ENCODE measurements at places on chromosomes 2 and 18.

GRCh38 chr2:75256485-75256884 is 57.2 kb upstream of the TACR1 start:
- DNase-seq = no peak

GRCh38 chr2:162252153-162252552 is 8.9 kb upstream of the FAP start:
- no peak for DNase-seq

DNA sequence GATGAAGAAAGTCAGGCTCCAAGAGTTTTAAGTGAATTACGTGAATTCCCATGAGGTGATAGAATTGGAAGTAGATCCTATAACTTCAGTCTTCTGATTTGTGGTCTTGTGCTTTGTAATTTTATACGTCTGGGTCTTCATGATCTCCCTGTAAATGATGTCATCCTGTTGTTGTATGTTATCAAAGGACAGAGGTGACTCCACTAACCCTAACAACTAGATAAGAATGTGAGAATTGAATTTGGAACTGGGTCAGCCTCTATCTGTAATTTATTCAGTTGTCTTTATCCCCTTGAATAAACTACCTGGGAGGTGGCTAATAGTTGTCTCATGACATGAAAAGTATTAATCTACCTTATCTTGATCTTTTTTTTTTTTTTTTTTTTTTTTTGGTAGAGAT is 86.4 kb upstream of the B3GNT2 start:
- DNase-seq = no peak

DNA sequence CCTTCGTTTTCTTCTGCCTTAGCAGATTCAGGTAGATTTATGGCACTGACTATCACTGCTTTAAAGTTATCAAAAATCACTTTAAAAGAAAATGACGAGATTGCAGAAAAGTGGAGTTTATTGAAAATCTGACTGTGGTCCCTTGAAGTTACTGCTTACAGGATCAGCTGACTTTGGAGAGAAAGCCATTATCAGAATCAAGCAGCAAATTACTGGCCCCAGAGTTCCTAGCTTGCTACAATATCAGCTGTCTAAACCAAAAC is 18.5 kb downstream of the MBP start:
- DNase-seq = no peak

GRCh38 chr18:10949655-10950054 is 199.7 kb downstream of the PIEZO2 start:
- no peak for DNase-seq

GRCh38 chr18:36848609-36849008 is 19.7 kb downstream of the KIAA1328 start:
- no peak for DNase-seq

DNA sequence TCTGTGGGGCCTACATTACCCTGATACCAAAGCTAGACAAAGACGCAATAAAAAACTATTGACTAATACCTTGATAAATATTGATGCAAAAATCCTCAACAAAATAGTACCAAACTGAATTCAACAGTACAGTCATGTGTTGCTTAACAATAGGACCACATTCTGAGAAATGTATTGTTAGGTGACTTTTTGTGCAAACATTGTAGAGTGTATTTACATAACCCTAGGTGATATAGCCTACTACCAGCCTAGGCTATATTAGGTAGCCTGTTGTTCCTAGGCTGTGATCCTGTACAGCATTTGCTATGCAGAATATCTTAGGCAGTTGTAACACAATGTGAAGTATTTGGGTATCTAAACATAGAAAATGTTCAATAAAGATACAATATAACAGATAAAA is 36.7 kb downstream of the CCDC138 start:
- DNase-seq = no peak

GRCh38 chr2:180208841-180209240 is 201.7 kb upstream of the CWC22 start:
- no peak for DNase-seq

DNA sequence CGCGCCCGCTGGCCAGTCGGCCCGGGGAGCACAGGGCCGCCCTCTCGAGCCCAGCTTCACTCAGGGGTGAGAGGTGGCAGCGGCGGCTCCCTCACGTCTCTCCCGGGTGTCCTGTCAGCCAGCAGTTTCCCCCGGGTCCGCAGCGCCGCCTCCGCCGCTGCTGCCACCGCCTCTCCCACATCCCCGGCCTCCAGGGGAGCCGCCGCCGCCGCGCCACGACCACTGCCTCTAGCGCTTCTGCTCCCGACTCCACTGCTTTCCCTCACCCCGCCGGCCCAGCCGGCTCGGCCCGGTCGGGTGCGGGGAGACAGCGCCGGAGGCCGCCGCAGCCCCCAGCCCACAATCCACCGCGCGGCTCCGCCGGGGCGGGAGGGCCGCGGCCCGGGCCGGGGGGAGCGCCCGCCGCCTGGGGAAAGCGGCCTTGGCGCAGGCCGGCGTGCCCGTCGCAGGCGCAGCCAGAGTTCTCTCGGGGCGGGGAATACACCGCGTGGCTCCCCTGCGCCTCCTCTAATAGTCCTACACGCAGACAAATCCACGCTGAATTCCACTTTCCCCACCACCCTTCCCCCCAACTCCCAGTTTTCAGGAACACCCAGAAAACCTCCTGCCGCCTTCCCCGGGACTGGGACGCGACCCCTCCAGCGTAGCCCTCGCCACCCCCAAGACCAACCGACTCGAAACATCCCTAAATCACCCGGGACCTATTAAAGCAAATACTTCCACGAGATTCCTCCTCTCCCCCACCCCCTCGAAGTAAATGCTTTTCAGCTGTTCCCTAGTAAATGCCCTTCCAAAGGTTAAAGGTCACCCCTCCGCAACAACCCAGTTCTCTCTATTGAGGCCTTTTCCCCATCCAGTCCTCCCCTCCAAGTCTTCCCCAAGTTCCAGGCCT is at the start of gene VPS54:
Gene VPS54 (minus strand): TSS at position 346 of the 892 bp plus-strand sequence. CDS start 35,429 bp downstream, outside the sequence.
- peak; percentile 45 for DNase-seq

DNA sequence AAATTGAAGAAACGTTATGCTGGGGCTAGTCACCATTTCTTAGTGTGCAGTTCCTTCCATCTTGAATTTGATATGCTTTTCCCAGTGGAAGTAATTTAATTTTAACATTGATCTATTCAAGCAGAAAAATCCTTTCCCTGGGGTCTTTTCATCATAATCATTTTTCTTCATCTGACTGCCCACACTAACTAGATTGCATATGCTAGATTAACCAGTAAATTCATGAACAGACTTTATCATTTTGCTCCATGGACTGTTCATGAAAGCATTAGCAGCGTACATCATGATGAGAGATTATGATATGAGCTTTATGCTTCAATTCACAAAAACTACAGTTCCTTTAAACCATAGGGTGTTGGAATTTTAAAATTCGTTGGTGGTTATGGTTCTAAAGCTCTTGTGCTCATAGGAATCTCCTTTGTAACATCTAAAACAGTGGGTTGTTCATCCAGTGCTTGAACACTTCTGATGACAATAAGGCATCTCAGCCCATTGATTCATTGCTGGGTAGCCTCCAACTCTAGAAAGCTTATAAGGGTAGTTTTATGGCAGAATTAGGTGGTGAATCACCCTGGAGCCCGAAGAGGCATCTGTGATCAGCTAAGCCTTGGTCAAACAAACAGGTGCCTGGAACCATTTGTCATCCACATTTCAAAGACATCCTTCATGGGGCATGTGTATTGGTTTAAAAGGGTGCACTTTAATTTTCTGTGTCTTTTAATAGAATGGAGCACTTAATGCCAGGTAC is 77.2 kb upstream of the NDUFV2 start:
- DNase-seq = no peak

- DNase-seq = no peak
These were observed 136.9 kb downstream of the HDAC4 start for GRCh38 chr2:239263669-239264491.

GRCh38 chr18:27674411-27674810 is 489.3 kb upstream of the CHST9 start:
- no peak for DNase-seq

DNA sequence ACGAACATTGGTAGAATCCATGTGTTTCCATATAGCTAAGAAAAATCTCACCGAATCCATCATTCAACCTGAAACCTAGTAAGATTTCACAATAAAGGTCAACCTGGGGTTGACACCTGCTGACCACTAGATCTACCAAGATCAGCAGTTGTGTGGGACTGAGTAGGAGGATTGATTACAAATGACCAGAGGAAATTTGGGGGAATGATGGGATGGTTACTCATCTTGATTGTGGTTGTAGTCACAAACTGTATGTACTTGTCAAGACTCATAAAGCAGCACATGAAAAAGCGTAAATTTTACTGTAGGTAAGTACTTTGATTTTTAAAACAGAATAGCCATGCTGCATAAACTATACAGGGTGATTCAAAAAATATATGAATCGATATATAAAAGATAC is 14.7 kb downstream of the DAPL1 start:
- DNase-seq = no peak

- DNase-seq = no peak
These were observed 19.4 kb downstream of the AAK1 start for GRCh38 chr2:69624131-69624530.

DNA sequence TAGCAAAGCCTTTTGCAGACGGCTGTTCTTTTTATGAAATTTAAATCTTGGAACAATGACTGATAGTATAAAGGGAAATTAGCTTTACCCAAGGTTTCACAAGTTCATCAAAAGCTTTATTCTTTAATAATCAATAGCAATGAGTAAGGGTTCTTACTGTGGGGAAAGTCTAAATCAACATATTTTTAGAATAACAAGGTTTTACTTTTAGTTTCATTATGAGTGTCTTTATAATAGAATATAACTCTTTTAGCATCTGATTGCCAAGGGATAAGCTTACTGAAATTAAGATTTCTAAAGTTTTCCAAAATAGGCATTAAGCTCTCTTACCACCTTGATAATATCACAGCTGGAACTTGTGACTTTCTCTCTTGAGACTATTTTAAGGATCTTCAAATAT is 1489.7 kb downstream of the LRP1B start:
- DNase-seq = no peak

DNA sequence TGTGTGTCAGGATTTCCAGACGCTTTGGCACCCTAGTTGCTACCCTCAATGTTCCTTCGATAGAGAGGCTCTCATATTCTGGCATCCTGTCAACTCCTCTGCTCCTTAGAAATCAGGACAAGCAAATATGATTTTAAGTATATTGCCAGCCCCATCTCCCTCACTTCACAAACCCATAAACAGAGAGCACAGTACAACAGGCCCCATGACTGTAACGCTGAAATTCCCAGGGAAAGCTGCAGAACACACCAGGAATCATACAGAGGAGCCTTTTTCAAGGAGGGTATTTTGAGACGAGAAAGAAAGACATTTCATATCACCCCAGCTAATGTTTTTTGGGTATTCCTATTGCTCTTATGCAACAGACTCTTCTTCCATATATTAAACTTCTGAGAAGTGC is 162.9 kb downstream of the NAPG start:
- no peak for DNase-seq

- no peak for DNase-seq
These were observed 11.0 kb downstream of the EN1 start for GRCh38 chr2:118836411-118836930.

GRCh38 chr18:48756511-48757226 is 194.1 kb downstream of the SMAD7 start:
- no peak for DNase-seq

DNA sequence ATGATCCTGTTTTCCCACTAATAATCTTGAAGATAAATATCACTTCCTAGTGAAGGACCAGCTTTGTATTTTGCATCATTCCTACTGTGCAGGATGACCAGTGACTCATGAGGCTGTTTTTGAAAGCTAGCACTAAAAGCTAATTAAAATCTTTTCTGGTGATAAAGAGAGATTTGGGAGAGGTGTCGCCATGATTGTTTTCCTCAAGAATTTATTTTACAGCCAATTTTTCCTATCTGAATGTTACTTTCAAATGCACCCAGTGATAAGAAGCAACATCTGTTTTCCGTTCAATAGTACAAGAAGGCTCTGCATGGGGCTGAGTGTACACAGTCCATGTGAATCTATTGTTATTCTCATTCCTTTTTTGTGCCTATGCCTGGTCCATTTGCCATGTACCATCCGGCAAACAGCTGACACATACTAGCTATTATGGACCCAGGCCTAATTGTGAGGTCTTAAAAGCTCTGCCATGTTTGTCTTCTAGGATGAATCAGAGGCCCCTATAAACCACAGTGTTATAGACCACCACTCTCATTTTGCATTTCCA is 28.4 kb downstream of the MEIS1 start:
- no peak for DNase-seq

DNA sequence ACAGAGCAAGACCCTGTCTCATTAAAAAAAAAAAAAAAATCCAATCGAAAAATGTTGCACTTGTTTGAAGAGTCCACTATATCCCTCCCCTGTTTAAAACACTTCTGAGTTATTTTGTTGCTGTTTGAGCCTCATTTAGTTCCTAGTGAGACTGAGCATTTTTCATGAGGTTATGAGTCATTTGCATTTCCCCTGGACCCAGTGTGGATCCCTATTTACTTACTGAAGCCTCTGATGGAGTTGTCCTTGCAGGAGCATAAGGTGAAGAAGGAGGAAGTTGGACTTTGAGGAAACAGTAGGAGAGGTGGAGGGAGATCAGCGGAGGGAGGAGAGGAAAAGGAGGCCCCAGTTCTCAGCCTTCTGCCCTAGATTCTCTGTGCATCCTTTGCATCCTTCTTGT is 5.1 kb downstream of the CXCR1 start:
- DNase-seq = no peak

DNA sequence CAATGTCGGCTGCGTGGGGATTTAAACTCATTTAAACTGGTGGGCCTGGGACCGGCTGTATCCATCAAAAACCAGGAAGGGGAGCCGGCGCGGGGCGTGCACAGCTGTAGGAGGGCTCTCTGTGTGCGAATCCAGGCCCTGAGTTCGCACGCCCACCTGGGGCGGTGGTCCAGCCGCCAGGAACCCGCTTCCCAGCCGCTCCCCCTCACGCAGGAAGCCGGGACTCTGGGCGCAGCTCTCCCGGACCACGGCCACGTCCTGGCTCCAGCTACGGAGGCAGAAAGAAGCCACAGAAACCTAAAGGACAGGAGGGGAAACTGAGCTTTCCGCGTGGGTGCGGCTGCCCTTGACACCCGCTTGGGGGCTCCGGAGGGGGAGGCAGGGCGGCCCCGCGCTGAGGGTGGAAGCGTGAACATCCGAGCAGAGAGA is 80.6 kb downstream of the GFPT1 start:
- DNase-seq = no peak

- DNase-seq = no peak
These were observed 4.3 kb downstream of the POLR2D start for GRCh38 chr2:127853671-127854070.

All from stimulated activated CD4-positive, alpha-beta T cell treated with anti-CD3 and anti-CD28 coated beads, Interleukin-1b, Interleukin-23, amount 100 ng/mL, for 48 hours (primary cell).